ENCODE measurements at places on chromosomes 13 and 19.
A peak's percentile ranks its signal among the peaks of the same experiment; 100 is the strongest.

DNA sequence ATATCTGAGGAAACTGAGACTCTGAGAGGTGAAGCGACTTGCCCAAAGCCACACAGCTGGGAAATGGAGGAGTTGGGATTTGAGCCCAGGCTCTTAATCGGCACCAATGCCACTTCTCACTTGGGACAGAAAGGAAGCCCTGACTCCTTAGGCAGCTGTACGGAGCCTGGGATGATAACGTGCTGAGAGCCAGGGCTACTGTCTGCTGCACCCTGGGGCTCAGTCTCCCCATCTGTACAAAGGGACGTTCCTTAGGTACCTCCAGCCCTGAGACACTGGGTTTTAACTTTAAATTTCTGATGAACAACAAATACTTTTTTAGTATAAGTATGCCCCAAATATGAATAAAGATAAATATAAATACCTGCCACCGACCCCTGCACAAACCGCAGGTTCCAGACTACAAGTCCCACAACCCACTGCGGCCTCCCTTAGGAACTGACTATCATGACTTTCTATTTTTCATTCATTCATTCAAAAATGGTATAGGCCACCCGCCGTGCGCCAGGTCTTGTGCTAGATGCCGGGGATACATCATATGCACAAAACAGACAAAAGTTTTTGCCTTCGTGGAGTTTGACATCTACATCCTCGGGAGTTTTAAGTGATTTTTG is 776 bp upstream of the NCLN start:
- DNase-seq, result no peak

DNA sequence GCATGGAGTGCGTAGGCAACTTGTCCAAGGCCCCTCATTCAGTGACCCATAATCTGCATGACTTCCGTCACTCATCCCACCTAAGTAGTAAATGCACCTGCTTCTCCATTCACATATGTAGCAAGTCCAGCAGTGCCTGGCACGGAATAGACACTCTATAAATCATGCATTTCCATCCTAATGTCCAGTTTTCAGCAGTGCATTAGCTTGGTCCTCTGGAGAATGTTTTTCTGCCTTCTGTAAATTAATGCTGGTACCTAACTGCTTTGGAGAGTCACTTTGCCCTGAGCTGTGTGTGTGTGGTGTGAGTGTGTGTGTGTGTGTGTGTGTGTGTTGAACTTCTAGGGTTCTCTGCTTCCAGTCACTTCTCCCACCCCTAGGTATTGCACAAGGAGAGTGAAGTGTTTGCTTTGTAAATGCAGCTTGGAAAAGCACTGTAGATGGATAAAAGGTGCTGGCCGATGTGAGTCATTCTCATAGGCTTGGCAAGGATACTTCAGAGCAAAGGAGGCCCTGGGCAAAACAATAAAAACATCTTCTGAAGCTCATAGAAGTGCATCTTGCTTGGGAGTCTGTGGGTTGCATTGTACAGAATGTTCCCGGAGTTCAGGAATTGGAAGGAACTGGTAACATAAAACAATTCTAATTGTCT is 181.8 kb downstream of the KATNAL1 start:
- DNase-seq, result no peak

GRCh38 chr13:99960663-99961311 is 10.8 kb downstream of the ZIC5 start:
- no peak for DNase-seq

DNA sequence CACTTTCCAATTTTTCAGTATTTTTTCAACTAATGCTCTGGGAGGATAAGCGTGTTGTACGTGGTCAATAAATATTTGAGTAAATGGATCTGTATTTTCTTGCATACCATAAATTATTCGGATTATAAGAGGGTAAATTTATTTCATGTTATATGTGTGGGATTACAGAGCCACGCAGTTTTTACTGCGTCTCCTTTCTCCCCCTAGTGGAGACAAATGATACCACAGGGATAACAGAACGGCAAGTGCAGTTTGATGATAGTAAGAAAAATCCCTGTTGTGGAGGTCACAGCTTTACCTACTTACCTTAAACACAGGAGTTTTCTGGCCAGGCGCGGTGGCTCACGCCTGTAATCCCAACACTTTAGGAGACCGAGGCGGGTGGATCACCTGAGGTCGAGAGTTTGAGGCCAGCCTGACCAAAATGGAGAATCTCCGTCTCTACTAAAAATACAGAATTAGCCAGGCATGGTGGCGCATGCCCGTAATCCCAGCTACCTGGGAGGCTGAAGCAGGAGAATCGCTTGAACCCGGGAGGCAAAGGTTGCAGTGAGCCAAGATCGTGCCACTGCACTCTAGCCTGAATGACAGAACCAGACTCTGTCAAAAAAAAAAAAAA is 16.8 kb downstream of the MBD3L2B start:
- DNase-seq, result peak; percentile 70

GRCh38 chr13:20150561-20150960 is 10.3 kb downstream of the GJA3 start:
- DNase-seq, result no peak
